ENCODE measurements at places on chromosomes 13 and 19. TPM values are rescaled to one million over a fixed set of nuclear protein-coding genes. Genes with fewer than 3 reads are reported as not detected.

GRCh38 chr19:57083711-57084110, 36.1 kb upstream of the USP29 start:
- no peaks in the 10 kb centered on the region for H3K4me1 ChIP-seq
- H3K4me3 ChIP-seq: no peak overlapping the region
- H3K27me3 ChIP-seq: no peaks in the 10 kb centered on the region
- H3K36me3 ChIP-seq: no peaks in the 10 kb centered on the region

- peaks cover 41% of the 10 kb centered on the region for H3K27me3 ChIP-seq
- no peak overlapping the region for H3K4me3 ChIP-seq
- H3K36me3 ChIP-seq: no peaks in the 10 kb centered on the region
- no peak for DNase-seq
- no peak overlapping the region for H3K27ac ChIP-seq
These were observed 572 bp downstream of the SHISA2 start for GRCh38 chr13:26051231-26051656.

Gene PROZ
- total RNA-seq: not detected

DNA sequence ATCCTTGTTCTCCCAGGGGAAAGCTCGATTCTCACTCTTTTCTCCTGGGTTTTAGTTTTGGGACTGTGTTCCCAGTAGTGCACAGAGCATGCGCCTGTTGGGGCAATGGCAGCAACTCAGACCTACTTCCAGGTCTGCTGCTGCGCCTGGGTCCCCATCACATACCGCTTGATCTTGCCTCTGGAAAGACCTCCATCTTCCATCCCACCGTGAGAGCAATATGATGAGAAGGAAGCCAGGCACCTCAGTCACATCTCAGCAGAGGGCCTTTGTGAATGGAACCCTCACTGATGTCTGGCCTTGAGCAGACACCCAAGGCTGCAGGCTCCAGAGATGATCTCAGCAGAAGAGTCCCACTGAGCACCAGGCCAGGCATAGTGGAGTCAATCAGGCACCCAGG, 176.8 kb upstream of the ZNF507 start:
- H3K4me1 ChIP-seq: no peaks in the 10 kb centered on the region
- no peak for DNase-seq
- H3K27ac ChIP-seq: no peak overlapping the region
- H3K4me3 ChIP-seq: no peak overlapping the region
- no peaks in the 10 kb centered on the region for H3K36me3 ChIP-seq

DNA sequence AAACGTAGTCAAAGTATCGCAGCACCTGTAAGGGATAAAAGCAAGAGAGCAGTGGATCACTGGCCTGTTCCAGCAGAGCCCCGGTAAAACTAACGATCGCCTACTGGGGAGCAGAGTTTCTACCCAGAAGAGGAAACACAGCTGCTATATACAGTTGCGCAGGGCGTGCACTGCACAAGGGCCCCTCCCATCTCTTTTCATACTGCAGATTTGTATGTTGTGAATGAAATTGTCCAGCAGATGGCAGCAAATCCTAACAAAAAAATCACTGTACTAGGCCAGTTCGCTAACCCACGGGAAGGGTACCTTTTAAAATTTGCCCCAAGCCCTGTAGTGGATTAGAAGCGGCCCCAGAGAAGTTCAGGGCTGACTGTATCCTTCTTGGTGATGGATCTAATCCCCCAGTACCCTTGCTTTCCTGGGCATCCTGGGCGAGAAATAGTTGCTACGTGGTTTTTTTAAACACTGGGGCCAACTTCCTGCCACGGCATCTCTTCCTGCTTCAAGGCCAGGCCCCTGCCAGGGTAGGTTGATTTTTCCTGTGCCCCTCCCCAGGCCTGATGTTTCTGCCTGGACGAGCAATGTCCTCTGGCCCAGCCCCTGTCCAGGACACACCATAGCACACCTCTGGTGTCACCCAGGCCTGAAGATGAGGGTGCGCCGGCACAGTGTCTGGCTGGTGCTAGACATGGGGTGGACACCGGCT, 127.0 kb downstream of the IER2 start:
- no peak overlapping the region for H3K4me3 ChIP-seq
- no peaks in the 10 kb centered on the region for H3K4me1 ChIP-seq
- no peak overlapping the region for H3K27ac ChIP-seq
- no peaks in the 10 kb centered on the region for H3K27me3 ChIP-seq
- peak; percentile 24 for DNase-seq
- no peaks in the 10 kb centered on the region for H3K36me3 ChIP-seq

Gene DZIP1
- total RNA-seq: 24.1 TPM

DNA sequence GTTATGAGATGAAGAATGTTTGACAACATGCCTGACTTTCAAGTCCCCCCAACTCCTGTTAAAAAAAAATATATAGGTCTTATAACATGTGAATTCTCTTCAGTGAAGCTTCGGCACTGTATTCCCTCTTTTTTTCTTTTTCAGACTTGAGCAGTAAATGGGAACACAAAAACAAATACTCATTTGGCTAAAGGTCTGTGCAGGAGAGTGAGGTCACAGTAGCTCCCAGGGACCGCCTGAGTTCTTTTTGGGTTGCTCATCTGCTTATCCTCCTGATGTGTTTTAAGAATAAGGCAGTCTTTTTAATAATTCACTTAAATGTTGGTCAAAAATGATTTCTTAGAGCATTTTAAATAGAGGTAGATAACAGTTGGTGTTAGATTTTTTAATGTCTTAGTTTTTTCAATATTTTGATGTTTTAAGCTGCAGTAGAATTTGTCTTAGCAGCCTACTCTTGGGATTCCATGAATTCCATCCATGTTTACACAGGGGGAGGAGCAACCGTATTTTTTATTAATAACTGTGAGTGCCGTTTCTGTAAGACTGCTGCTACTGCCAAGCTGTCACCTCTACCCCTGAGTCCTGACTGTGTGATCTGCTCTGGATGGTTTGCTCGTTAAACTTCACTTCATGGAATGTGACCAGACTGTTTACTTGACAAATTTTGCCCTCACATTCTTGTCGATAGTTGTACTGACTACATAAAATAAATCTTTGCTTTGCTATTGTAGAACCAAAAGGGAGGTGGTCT, 14.9 kb downstream of the HNRNPM start:
- no peaks in the 10 kb centered on the region for H3K36me3 ChIP-seq
- H3K27me3 ChIP-seq: no peaks in the 10 kb centered on the region

DNA sequence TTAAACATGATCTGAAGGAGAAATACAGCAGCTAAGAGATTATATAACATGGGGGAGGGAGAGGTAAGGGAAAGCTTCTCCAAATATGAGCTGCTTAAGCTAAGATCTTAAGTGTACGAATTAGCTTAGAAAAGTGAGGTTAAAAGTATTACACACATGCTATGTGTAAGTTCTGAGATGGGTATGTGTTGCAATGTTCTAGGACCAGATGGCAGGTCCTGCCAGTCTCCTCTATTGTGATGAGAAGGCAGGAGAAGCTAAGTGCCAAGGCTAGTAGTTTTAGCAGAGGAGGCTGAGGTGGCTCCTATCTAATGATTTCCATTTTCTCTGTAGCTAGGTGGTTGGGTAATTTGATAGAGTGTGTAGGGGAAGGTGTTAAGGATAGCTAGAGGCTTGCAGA, 57.6 kb downstream of the MICU2 start:
- H3K36me3 ChIP-seq: no peaks in the 10 kb centered on the region
- DNase-seq: no peak
- no peak overlapping the region for H3K27ac ChIP-seq
- H3K4me1 ChIP-seq: peaks cover 6% of the 10 kb centered on the region

- H3K27ac ChIP-seq: no peak overlapping the region
- no peaks in the 10 kb centered on the region for H3K4me1 ChIP-seq
- DNase-seq: no peak
- H3K4me3 ChIP-seq: no peak overlapping the region
- H3K36me3 ChIP-seq: no peaks in the 10 kb centered on the region
- H3K27me3 ChIP-seq: no peaks in the 10 kb centered on the region
These were observed 14.9 kb downstream of the ARHGAP35 start for GRCh38 chr19:46875657-46876056.

- no peak overlapping the region for H3K4me3 ChIP-seq
- H3K4me1 ChIP-seq: no peaks in the 10 kb centered on the region
- H3K27ac ChIP-seq: no peak overlapping the region
- H3K36me3 ChIP-seq: no peaks in the 10 kb centered on the region
- no peak for DNase-seq
- H3K27me3 ChIP-seq: no peaks in the 10 kb centered on the region
These were observed 23.0 kb upstream of the IRS2 start for GRCh38 chr13:109809216-109809932.

Gene HSPB6
- total RNA-seq: 217 TPM

GRCh38 chr19:16951529-16951928, 62.7 kb downstream of the F2RL3 start:
- DNase-seq: no peak
- H3K27me3 ChIP-seq: no peaks in the 10 kb centered on the region
- H3K4me1 ChIP-seq: no peaks in the 10 kb centered on the region
- H3K36me3 ChIP-seq: no peaks in the 10 kb centered on the region

- no peak overlapping the region for H3K4me3 ChIP-seq
- no peaks in the 10 kb centered on the region for H3K27me3 ChIP-seq
- H3K4me1 ChIP-seq: no peaks in the 10 kb centered on the region
- no peak overlapping the region for H3K27ac ChIP-seq
- no peak for DNase-seq
- no peaks in the 10 kb centered on the region for H3K36me3 ChIP-seq
These were observed 17.5 kb downstream of the MIPEP start for GRCh38 chr13:23871616-23872220.

DNA sequence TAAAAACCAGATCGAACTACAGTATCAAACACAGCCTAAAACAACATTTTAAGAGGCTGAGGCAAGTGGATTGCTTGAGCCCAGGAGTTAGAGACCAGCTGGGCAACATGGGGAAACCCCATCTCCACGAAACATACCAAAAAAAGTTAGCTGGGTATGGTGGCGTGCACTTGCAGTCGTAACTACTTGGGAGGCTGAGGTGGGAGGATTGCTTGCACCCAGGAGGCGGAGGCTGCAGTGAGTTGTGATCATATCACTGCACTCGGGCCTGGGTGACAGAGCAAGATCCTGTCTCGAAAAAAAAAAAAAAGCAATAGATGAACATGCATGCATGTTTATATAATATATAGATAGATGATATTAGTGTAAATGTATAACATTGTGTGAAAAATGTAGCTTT, 5.2 kb upstream of the MRPS31 start:
- no peaks in the 10 kb centered on the region for H3K27me3 ChIP-seq
- H3K4me1 ChIP-seq: no peaks in the 10 kb centered on the region
- H3K27ac ChIP-seq: no peak overlapping the region
- H3K4me3 ChIP-seq: no peak overlapping the region

Gene SLC10A2
- not detected for total RNA-seq

- no peak for DNase-seq
- H3K4me1 ChIP-seq: no peaks in the 10 kb centered on the region
- no peaks in the 10 kb centered on the region for H3K27me3 ChIP-seq
- H3K27ac ChIP-seq: peak overlapping the region; percentile 45
- H3K36me3 ChIP-seq: no peaks in the 10 kb centered on the region
These were observed 16.1 kb upstream of the SPART start for GRCh38 chr13:36362251-36362650.

- H3K4me3 ChIP-seq: peak overlapping the region; percentile 14
- no peaks in the 10 kb centered on the region for H3K36me3 ChIP-seq
- H3K27me3 ChIP-seq: no peaks in the 10 kb centered on the region
- peak; percentile 98 for DNase-seq
- H3K27ac ChIP-seq: peak overlapping the region; percentile 91
- H3K4me1 ChIP-seq: no peaks in the 10 kb centered on the region
These were observed 21.9 kb downstream of the ATP11A start for GRCh38 chr13:112711528-112712265.

Gene NOP53
- total RNA-seq: 555 TPM

- H3K4me3 ChIP-seq: no peak overlapping the region
- no peaks in the 10 kb centered on the region for H3K4me1 ChIP-seq
- H3K27ac ChIP-seq: no peak overlapping the region
- no peaks in the 10 kb centered on the region for H3K36me3 ChIP-seq
- DNase-seq: no peak
These were observed 418.4 kb downstream of the EFNB2 start for GRCh38 chr13:106117035-106117434.

DNA sequence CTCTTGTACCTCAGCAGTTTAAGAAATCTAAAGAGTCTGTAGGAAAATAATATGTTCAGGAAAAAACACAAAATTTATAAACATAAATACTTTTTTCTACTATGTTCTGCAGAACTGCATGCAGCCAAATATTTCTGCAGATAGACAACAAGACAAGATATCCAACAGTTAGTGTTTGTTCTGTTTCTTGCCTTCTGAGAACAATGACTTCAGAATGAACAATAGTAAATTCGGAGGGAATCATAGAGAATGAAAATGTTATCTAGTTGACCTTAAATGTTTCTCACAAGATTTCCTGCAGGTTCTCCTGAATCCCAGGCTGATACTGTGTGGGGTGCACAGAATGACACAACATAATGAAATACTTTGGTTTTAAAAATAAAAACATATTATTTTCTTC, 180.4 kb downstream of the PCDH9 start:
- no peaks in the 10 kb centered on the region for H3K27me3 ChIP-seq
- H3K27ac ChIP-seq: no peak overlapping the region
- H3K36me3 ChIP-seq: no peaks in the 10 kb centered on the region
- no peaks in the 10 kb centered on the region for H3K4me1 ChIP-seq
- no peak for DNase-seq

- H3K27ac ChIP-seq: no peak overlapping the region
- no peaks in the 10 kb centered on the region for H3K36me3 ChIP-seq
- H3K4me1 ChIP-seq: no peaks in the 10 kb centered on the region
- no peak for DNase-seq
These were observed 12.2 kb upstream of the KCTD15 start for GRCh38 chr19:33784432-33784831.

Gene SRRM5
- not detected for total RNA-seq

Gene CGB8
- not detected for total RNA-seq

DNA sequence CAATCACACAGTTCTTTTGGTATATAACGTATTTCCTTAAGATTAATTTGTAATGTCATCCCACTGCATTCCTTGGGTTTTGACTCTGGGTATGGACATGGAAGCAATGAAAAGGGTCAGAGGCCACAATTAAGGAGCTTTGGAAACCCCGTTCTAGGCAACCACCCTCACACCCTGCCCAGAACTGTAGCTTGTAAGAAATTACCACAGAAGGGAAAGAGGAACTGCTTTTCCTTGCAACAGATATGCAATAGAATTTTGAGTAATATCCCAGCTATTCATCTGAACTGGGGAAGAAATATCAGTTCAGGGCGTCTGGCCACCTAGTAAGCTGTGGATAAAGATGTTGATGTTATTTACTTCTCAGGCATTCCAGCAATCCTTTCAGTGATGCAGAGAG, 985 bp upstream of the CLC start:
- no peaks in the 10 kb centered on the region for H3K36me3 ChIP-seq
- H3K27me3 ChIP-seq: no peaks in the 10 kb centered on the region
- H3K27ac ChIP-seq: no peak overlapping the region
- no peak overlapping the region for H3K4me3 ChIP-seq
- H3K4me1 ChIP-seq: no peaks in the 10 kb centered on the region

GRCh38 chr13:92224052-92224821, 825.8 kb downstream of the GPC5 start:
- DNase-seq: no peak
- no peaks in the 10 kb centered on the region for H3K36me3 ChIP-seq
- H3K27ac ChIP-seq: no peak overlapping the region
- no peak overlapping the region for H3K4me3 ChIP-seq

- peaks cover 22% of the 10 kb centered on the region for H3K4me1 ChIP-seq
- peak overlapping the region; percentile 95 for H3K27ac ChIP-seq
- H3K4me3 ChIP-seq: peak overlapping the region; percentile 88
- no peaks in the 10 kb centered on the region for H3K27me3 ChIP-seq
These were observed 1.7 kb downstream of the UBXN6 start for GRCh38 chr19:4455719-4456475.

- H3K36me3 ChIP-seq: no peaks in the 10 kb centered on the region
- H3K4me1 ChIP-seq: peaks cover 10% of the 10 kb centered on the region
- H3K27me3 ChIP-seq: no peaks in the 10 kb centered on the region
These were observed 2.0 kb upstream of the DHRS12 start for GRCh38 chr13:51805925-51806324.

Gene LGALS7
- 2.6 TPM for total RNA-seq

Measured in uterus (tissue), 4 donors.